ENCODE measurements at places on chromosomes 6 and 20.

DNA sequence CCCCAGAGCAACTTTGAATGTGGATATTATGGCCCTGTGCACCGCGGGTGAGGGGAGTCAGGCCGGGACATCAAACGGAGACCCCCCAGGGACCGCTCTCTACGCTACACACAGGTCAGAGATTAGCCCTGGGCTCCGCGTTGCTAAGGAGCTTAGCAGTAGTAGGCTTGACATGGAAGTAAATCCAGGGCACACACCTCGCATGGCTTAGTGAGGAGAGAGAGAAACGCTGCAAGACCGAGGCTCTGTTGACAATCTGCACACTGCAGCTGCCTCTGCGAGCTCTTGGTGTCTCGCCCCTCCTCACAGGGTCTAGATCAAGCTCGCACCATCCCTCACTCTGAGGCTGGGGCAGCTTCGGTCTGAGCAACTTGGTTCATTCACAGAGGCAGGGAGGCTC is 116.1 kb upstream of the CDH4 start:
- no peak for DNase-seq

DNA sequence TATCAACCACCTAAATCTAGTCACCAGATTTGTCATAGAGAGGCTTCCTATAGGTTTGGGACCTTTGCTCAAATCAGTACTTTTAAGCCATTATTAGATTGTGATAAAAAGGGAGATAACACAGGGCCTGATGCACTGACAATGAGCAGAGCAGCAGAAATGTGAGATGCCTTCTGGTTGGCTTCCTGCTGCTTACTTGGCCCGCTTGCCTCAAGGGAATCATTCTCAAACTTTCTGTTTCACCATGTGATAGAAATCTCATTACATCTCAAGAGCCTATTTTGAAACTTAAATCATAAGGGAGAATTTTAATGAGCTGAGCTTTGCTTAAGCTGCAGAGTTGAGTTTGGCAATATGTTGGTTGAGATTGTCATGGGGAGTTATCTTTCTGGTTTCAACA is 606.0 kb downstream of the DHX35 start:
- no peak for DNase-seq

GRCh38 chr6:68043122-68043398 is 592.0 kb upstream of the ADGRB3 start:
- DNase-seq: no peak

DNA sequence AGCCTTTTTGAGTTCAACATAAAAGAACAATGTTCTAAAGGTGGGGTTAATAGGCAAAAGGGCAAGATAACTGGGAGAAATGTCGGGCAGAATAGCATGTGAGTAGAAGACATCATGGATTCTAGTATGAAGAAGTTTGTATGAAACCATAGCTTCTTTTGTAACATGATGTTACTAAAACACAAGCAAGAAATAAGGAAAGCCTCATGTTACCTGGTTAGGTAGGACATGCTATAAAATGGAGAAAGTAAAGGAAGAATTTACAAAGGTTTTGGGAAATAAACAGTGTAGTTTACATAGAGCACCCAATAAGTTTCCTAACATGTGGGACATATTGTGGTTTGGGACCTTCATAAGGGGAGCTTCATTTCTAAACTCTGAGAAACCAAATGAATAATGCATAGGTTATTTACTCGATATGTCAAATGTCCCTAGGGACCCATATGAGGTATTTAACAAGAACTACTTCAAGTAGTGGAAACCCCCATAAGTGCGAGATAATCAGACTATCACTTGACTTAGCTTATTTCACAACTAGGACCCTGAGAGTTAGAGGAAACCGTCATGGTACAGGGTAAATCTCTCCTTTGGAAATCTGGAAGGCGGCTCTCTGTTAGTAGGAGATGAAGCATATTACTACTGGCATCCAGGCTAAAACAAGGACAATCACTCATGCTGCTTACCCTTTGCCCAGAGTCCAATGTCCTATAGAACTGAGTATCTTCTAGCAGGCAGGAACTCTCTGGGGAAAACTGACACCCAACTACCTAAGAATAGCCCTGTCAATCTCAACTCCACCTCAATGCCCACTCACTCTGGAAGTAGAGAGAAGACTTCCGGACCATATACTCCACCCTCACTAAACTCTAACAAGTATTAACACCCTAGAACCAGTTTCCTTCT is 57.5 kb downstream of the ILRUN start:
- DNase-seq: no peak

DNA sequence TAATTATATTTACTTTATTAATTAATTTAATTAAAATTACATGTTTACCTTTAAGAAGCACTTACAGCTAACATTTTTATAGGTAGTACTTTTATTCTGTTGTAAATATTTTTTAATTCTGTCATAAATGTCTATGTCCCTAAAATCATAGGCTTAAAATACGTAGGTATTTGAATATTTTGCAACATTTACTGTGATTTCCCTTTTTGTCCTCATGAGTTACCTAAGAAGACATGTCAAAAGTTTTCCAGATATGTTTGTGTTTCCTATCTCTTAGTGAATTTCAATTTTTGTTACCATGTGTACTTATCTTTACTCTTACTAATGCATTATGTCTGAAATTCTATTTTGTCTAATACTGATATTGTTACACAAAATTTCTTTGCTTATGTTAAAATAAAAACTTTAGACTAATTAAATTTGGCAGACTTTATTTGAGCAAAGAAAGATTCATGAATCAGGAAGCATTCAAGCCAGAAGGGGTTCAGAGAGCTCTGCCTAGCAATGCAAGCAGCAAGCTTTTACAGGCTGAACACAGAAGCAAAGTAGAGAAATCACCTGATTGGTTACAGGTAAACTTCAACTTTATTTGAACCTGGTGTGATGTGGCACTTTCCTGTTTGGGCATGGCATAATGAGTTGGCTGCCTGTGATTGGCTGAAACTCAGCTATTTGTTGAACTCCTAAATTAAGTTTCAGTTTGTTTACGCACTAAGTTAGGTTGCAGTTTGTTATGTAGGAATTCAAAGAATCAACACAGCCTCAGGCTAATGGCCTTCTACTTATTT is 123.2 kb upstream of the TMEM170B start:
- peak; percentile 39 for DNase-seq

GRCh38 chr6:114042267-114043016 is 71.5 kb upstream of the HDAC2 start:
- DNase-seq: no peak

- no peak for DNase-seq
Observed at GRCh38 chr20:23874747-23875146, 4.8 kb downstream of the CST5 start.

DNA sequence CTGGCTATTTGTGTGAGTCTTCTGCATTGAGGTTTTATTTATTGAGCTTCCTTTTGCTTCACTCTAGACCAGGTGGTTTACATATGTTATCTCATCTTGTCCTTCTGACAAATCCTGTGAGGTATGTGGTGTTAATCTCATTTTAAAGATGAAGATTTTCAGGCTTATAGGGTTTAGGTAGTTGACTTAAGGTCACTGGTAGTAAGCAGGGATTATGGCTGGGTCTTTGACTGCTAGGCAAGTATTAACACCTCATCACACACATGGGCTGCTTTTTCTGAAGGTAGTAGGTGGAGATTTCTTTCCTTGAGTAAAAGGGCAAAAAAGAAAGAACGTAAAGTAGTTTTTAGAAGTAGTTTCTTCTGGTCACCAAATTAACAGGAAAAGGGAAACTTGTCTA is 72.6 kb downstream of the CDKAL1 start:
- DNase-seq: no peak
